ENCODE measurements at places on chromosomes 1 and 21. TPM values are rescaled to one million over a fixed set of nuclear protein-coding genes. Genes with fewer than 3 reads are reported as not detected.

DNA sequence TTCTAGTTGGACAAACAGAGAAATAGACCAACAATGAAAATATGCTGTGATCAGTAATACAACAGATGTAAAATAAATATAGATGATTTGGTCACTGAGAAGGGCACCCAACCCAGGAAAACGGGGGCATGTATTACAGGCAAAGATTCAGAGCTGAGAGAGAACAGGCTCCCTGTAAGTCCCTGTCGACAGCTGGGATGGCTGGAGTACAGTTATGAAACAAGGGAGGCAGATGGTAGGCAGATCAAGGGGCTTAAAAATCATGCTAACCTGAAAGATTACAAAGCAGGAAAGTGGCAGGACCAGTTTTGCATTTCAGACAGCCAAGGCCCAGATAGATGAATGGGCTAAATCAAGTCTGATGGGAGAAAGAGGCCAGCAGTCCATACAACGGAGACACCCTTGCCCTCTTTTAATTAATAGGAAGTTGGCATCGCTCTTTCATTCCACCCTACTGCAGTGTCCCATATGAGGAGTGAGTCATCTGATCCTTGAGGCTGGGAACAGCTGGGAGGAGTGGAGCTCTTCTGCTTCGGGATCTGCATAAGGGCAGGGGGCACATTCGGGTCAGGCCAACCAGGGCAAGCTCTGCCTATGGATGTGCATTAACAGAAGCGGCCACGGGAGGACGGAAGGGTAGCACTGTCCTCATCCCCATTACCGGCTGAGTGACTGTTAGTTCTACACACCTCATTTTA, 171.1 kb downstream of the DAB1 start:
- DNase-seq: no peak

Gene NR1I3
- total RNA-seq: not detected

GRCh38 chr1:164675342-164675904, 116.4 kb downstream of the PBX1 start:
- no peak for DNase-seq

Gene SMIM1
- not detected for total RNA-seq

DNA sequence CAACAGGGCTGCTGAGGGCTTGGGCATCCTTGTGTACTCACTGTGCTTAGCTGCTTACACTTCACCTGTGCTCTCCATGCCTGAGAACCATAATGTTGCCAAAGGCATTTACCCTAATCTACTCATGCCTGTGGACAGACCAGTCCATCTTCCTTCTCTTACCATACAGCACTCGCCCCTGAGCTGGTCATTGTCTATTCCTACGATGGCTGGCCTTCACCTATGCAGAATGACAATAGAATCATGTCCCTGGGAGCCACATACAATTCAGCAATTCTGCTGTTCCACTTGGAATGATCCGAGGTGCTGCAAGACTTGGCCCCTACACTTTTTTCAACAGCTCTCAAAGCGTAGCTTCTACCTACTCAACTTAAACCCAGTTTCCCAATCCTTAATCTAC, 96.5 kb downstream of the PAPPA2 start:
- DNase-seq: no peak

GRCh38 chr1:38222891-38223290, 176.3 kb upstream of the POU3F1 start:
- DNase-seq: no peak

DNA sequence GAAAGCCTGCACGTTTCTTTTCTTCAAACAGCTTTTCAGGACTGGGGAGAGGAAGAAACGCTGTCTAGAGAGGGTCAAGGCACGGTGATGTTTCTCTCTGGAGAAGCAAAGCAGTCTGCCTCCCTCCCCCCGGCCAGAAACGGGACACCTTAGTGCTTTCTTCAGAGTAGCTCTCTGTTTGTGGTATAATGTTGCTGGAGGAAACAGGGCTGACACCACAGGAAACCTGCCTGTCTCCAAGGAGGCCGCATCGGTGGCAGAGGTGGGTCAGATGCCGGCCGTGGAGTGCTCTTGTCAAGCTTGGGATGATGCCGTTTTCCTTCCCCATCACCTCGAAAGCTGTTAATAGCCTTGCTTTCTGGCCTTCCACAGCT, 139.4 kb downstream of the DHRS3 start:
- DNase-seq: no peak

DNA sequence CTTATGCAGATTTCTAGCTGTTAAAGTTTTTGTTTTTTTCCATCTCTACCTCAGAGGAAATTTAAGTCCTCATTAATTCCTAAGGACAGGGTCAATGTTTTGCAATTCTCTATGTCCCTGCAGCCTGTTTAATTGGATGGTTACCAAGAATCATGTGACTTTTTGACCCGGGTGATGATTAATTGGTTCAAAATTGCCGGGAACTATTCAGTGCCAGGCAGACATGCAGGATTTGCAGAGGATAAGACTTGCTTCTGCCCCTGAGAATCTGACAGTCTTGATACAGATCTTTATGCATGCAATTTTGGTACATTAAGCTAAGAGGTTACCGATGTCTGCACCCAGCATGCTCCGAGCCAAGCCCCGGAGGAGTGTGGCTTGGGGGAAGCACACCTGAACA, 87.9 kb downstream of the PLPP3 start:
- no peak for DNase-seq

GRCh38 chr1:118032883-118033282, 103.3 kb downstream of the WDR3 start:
- no peak for DNase-seq

Gene SLC25A34
- total RNA-seq: not detected

Gene FMO4
- 0.82 TPM for total RNA-seq

Gene SPRR2F
- not detected for total RNA-seq

- no peak for DNase-seq
Measured at GRCh38 chr1:101200513-101200912, 36.3 kb upstream of the S1PR1 start.

Gene ERG
- total RNA-seq: 0.82 TPM

GRCh38 chr1:110170766-110171733, 20.8 kb downstream of the SLC6A17 start:
- no peak for DNase-seq

DNA sequence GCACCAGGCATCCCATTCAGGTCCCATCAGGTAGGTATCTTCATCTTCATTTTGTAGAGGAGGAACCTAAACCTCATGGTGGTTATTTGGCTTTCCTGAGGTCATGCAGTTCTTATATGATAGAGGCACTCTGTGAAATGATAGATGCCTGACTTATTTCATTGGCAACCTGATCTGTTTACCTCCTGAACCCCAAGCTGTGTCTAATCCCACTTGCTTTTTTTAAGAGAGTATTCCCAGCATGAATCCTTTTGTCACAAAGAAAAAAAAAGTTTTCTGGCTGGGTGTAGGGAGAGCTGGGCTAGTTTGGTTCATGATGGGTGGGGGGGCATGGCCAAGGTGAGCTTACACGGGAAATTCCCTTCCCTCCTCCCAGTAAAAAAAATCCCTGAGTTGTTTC, 154.2 kb downstream of the TENT5C start:
- DNase-seq: no peak

- no peak for DNase-seq
Measured at GRCh38 chr21:40845441-40845995, 1.4 kb downstream of the DSCAM start.

DNA sequence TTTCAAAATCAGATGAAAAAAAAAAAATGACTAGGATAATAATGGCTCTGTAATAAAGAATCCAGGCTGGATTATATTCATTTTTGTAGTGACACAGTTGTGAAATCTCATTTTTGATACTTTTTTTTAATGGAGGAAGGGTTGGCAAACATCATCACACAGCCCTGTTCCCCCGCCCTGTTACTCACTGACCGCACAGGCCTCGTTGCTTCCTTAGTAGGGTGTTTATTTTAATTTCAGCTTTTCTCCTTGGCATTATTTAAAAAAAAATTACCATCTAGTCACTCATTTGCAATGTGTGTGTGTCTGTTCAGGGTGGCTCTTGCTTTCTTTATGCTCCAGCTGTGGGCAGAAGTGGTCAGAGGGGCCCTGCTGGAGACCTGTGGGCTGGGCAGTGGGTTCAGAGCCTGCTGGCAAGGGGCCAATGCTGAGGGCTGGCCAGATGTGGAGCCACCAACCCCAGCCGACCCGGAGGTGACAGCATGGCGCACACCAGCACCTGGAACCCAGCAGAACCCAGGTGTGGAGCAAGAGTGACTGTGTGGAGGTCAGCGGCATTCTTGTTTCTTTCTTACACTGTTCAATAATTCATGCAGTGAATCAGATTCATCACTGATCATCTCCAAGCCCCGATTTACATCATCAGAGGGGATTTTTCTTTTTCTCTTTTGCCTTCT, 44.6 kb downstream of the ZSCAN20 start:
- DNase-seq: no peak

Gene ZNF326
- total RNA-seq: 19.2 TPM

Gene CCDC17
- 0.41 TPM for total RNA-seq

- DNase-seq: peak; percentile 38
Measured at GRCh38 chr21:31509194-31510017, 150.1 kb upstream of the SOD1 start.

GRCh38 chr1:5678759-5679158, 313.5 kb downstream of the NPHP4 start:
- DNase-seq: no peak

Gene C4BPA
- not detected for total RNA-seq
